ENCODE measurements at places on chromosomes 2 and 18.

DNA sequence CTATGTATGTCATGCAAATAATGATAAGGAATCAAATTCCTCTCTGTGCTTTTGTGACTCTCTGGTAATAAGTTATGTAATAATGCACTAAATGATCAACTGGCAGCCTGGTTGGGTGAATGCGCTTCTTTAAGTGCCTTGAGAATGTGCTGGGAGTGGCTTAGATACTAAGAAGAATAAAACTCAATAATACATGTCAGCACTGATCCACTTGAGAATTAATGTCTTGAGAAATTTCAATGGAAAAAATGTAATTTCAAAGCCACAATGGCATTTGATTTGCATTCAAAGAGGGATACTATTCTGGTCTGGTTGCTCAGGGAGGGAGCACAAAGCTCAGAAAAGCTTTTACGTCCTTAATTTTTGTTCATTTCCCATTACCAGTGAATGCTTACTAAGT is 137.7 kb upstream of the MMADHC start:
- DNase-seq = no peak

DNA sequence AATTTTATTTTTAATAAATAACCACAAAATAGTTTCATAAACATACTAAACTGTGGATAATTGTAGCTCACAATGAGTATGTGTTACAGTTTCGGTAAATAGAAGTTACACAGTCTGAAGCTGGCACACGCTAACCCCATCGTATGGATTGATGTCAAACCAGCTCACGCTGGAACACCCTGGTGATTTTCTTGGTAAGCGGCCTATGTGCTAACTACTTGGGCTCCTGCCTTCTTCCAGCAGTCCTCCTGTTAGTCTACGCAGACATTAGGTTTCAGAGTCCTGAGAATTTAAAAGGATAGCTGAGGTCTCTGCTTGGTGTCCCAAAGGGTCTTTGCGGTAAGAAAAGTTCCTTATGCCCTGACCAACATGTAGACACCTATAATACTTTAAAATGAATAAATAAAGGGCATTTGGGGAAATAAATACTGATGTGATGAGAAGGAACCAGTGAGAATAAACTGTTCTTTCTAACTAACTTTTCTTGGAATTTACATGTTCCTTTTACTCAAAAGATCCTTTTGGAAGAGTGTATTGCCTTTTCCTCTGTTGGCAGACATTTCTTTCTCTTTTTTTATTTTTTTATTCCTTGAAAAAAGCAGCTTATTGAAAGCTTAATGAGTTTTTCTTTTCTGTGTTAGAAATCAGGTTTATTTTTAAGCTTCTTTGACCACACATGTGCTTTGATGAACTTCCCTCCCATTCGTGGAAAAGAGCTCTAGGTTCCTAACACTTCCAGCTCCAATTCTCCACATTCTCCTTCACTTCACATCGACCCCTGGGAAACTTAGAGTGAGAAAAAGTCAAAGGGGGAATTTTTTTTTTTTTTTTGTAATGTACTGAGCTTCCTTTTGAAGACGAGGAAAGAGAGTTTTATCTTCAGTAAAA is 322.2 kb downstream of the IRS1 start:
- DNase-seq = no peak

DNA sequence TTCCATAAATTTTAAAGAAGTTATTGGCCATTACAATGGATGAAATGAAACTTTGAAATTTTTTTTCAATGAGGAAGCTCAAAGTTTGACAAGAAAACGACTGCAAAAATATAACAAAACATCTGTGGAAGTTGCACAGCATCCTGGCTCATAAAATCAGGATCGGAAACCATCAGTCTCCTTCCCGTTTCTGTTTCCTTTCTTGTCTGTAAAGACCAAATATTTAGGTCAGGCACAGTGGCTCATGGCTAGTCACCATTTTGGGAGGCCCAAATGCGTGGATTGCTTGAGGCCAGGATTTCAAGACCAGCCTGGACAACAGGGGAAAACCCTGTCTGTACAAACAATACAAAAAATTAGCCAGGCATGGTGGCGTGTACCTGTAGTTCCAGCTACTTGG is 27.6 kb upstream of the SSB start:
- no peak for DNase-seq

- no peak for DNase-seq
Observed at GRCh38 chr2:68417926-68418325, 49.2 kb downstream of the FBXO48 start.

DNA sequence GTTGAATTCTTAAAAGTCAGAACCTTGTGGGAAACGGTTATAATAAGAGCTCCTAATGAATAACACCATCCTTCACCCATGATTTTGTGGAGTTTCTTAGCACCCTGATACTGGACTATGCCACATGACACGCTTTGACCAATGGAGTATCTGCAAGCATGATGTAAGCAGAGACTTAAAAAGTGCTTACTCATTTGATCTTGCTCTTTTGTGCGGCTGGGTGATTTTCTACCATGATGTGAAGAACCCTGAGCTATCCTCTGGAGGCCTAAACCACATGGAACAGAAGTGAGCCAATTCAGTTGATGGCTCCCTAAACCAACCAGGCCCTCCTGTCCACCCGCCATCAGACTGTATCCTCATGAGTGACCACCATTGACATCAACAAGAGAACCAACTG is 70.9 kb downstream of the TCF4 start:
- no peak for DNase-seq

GRCh38 chr18:45958730-45959129 is 8.4 kb downstream of the EPG5 start:
- DNase-seq = no peak

DNA sequence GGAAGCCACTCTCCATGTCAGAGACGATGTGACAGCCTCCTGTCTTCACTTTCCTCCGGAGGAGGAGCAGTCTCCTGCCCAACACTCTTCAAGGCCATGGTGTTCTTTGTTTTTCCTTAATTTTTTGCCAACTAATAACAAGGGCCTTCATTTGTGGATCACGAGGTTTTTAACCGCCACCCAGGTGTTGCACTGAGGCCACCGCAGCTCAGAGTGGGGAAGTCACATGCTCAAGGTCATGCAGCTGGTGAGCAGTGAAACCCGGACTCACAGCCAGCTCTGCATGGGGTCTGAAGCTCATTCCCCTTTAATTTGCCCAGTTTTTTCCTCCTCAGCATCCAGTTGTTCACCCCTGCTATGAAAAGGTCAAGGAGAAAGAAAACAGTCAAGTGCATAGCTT is 19.6 kb downstream of the ENOSF1 start:
- DNase-seq = no peak

DNA sequence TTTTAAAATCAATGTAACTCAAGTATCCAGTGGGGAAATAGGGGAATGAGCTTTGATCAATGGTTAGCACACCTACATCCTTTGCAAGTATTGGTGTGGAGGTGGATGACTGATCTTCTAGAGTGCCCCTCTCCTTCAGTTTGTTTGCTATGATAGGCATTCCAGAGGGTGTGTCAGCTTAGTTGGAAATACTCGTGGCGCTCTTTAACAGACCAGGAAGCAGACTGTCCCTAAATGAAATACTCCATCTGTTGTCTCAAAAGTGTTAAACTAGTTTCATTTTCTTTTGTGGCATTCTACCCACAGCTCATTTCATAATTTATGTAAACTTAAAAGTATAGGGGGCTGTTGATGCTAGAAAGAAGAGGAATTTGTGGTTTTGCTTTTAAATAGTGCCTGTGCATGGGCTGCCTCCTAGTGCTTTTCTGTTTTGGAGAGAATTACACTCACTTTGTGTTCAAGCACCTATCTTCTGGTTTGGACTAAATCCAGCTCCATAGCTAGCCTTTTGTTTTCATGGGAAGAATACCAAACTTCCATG is 66.2 kb downstream of the STAT1 start:
- DNase-seq = no peak

DNA sequence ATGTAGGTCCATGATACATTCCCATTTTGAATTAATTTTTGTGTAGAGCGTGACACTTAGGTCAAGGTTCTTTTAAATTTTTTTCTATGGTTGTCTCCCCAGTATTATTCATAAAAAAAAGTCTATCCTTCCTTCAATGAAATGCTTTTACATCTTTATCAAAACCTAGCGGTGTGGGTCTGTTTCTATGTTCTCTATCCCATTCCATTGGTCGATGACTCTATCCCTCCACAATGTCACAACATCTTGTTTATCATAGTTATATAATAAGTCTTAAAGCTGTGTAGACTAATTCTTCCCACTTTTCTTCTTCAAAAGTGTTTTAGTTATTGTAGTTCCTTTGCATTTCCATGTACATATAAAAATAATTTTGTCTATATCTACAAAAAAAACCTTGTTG is 47.2 kb upstream of the GPR17 start:
- no peak for DNase-seq

- DNase-seq = no peak
Observed at GRCh38 chr2:1071650-1072049, 121.0 kb downstream of the SNTG2 start.

DNA sequence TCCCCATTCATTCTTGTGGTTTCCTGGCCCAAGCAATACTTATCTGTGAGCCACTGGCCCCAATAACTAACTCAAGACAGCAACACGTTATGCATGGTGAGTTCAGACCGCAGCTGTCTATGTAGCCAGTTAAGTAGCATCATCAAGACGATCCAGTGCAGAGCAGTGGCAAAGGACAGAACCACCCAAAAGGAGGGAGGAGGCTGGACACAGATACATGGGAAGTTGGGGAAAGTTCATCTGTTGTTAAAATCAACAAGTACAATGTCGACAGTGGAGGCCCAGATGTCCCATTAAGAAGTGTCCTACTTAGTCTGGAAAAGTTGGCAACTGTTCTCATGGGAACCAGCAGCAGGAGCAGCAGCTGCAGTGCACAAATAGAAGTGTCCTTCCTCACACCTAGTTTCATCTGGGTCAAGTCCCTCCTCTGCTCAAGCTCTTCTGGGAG is 106.9 kb upstream of the THOC1 start:
- no peak for DNase-seq

GRCh38 chr2:71923887-71924533 is 223.7 kb downstream of the CYP26B1 start:
- no peak for DNase-seq

DNA sequence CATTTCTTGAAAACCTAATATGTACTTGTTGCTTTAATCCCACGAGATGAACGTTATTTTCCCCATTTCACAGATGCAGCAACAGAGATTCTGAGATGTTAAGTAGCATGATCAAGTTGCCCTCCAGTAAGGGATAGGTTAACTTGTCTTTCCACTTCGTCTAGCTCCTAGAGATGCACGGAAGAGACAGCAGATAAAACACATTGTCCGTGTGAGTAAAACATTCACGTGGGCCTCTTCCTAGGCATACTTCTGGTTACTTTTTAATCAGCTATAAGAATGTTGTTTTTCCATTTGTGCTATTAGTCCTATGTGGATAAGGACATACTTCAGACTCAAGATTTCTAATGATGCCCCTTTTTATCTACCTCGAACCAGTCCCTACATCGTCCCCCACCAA is 1.2 kb upstream of the ARHGAP28 start:
- DNase-seq = no peak

GRCh38 chr2:237299906-237300305 is 114.1 kb downstream of the COL6A3 start:
- DNase-seq = no peak

GRCh38 chr2:10371441-10372196 is 68.9 kb downstream of the HPCAL1 start:
- no peak for DNase-seq

DNA sequence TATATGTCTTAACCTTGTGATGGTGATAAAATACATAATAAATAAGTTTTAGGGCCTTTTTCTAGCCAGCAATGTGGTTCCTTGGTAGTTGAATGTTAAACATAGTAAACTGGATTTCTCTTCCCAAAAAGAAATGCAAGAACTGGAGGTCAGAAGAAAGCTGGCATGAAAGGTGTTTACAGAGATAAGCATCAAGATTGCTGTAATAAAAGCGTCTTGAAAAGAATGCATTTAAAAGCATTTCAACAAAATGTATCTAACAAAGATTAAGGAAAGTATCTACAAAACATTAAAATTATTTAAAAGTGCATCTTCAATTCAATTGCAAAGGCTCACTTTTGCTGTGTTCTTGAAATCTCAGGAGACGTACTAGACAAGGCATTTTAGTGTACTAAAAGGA is 419.0 kb downstream of the ERBB4 start:
- DNase-seq = no peak

GRCh38 chr18:25055076-25055475 is 296.9 kb downstream of the ZNF521 start:
- no peak for DNase-seq

DNA sequence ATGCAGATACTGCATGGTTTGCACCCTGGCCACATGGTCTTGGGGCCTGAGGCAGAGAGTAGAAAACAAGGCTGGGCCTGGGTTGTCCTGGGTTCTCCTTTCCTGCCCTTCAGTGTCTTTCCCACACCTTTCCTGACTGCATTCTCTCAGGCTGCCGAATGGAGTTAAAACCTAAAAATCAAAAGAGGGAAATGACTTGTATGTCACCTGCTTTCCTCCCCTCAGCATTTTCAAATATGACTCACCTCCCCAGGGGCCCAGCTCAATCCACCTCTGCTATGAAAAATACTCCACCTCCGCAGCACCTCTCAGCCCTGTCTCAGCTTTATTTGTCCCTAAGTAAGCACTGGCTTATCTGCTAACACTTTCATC is 457.8 kb upstream of the MEX3C start:
- DNase-seq = no peak

DNA sequence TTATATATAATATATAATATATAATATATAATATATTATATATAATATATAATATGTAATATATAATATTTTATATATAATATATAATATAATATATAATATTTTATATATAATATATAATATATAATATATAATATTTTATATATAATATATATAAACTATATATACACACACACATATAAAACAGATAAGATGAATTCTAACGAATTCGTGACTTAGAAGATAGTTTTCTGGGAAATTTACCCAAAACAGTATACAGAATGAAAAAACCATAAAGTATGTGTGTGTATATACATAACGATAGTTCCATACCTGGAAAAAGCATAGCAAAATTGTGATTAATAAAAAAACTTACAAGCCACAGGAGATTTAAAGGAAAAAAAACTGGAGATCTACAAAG is 80.6 kb downstream of the THADA start:
- DNase-seq = no peak

- no peak for DNase-seq
Observed at GRCh38 chr2:196558497-196558896, 81.0 kb upstream of the CCDC150 start.

DNA sequence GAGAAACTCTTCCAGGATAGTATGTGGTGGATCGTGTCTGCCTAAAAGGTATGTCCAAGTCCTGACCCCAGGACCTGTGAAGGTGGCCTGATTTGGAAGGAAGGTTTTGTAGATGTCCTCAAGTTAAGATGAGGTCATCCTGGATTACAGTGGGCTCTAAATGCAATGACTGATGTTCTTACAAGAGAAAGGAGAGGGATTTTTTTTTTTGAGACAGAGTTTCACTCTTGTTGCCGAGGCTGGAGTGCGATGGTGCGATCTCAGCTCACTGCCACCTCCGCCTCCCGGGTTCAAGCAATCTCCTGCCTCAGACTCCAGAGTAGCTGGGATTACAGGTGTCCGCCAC is 19.9 kb downstream of the MBP start:
- DNase-seq = no peak

GRCh38 chr2:156192468-156192867 is 140.1 kb downstream of the NR4A2 start:
- DNase-seq = no peak

GRCh38 chr2:212628586-212628985 is 90.0 kb upstream of the ERBB4 start:
- no peak for DNase-seq

- DNase-seq = no peak
Observed at GRCh38 chr18:28003451-28003850, 173.5 kb downstream of the CDH2 start.
